Glutamatergic neuron (in vitro differentiated cells): ENCODE measurements at places on chromosomes 11 and 22.
A peak's percentile ranks its signal among the peaks of the same experiment; 100 is the strongest.

GRCh38 chr11:132047167-132047566 is 676.8 kb downstream of the NTM start:
- DNase-seq: no peak

- DNase-seq: peak; percentile 53
Observed at GRCh38 chr11:131370090-131370751, at the start of gene NTM. NTM (plus strand) TSS chr11:131370615.

DNA sequence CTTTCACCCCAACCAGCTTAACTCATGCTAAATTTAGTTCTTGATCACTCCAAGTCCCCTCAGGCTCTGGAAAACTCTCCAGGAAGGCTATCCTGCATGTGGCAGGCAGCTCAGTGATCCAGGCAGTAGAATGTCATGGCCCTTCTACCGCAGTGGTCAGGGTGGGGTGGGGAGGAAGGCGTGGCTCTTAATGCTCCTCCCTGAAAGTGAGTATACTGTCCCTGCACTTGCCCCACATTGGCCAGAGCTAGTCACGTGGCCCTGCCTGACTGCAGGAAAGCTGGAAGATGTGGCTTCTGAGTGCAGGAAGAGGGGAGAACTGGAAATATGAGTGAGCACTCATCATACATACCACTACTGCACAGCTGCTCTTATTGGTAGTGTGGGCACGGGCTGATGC is 102.1 kb downstream of the GRAMD1B start:
- DNase-seq: no peak

DNA sequence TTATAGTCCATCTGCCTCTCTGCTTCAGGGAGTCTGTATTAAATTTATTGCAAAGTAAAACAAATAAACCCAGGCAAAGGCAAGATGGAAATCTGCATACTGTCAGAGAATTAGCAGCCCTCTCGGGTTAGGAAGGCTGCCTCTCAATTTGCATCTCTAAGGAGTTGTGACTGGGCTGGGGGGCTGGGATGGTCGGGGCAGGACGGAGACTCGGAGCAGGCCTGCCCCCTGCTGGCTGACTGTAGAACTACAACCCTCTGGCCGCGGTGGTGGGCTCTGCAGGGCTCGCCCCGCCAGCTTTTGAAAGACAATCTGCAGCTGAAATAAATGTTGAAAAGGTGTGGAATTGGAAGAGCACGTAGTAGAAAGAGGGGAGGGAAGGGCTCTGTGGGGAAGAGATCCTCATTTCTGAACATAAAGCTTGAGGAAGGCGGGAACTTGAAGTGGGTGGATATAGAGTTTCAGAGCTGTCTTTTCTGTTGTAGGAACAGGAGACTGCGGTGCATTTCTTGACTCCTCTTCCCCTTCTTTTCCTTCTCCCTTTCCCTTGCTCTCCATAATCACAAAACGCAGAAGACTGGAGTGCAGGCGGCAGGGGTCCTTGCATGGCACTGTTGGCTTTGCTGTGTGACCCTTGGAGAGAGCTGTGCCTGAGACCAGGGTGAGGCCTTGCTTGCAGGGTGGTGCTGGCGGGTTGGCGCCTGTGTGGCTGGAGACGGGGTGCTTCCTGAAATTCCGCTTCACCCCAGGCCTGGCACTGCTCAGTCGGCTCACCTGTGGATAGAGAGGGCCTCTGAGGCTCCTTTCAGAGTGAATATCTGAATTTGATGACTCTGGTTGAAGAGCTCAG is 22.6 kb upstream of the PKNOX2 start:
- peak; percentile 85 for DNase-seq

GRCh38 chr11:11510939-11511338 is 110.9 kb downstream of the GALNT18 start:
- peak; percentile 44 for DNase-seq

DNA sequence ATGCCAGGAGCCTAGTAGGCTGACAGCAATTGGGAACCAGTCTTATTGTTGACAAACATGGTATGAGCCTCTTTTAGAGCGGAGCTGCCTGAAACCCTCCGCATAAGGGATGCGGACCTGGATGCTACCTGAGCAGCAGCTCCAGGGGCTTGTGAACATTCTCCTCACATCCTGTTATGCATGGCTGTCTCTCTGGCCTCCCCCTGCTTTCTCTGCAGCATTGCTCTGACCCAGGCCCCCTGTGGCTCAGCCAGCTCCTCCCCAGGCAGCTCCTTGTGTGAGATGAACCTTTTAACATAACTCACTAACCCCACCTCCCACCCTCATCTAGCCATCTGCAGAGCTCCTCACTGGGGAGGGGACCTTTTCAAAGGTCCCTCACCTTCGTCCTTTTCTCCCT is 6.0 kb downstream of the BMAL1 start:
- no peak for DNase-seq

DNA sequence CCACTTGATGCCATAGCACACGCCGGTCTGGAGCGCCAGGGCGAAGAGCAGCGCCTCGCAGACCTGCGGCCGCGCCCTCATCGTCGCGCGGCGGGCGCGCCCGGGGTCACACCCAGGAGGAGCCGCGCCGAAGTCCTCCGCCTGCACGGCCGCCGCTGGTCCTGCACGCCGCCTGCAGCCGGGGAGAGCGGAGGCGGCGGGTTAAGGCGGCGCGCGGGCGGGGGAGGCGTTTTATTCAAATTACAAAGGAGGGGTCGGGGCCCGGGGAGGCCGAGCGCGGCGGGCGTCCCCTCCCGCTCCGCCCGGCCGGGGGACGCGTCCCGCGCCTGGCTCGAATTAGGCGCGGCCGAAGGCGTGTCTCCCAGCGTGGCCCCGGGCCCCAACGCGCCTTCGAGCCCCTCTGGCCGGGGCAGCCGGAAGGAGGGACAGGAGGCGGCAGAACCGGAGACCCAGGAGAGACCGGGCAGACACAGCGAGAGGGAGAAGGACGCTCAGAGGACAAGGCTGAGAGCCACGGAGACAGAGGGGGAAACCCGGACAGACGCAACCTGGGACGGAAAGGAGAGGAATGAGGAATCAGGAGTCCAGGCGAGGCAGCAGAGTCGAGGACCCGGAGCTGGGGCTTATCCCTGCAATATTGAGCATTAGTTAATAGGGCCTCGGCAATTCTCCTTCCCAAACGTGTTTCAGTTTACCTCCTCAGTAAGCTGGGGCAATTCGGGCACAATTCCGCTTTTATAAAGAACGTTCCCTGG is at the start of gene WNT11:
Gene WNT11 (minus strand): TSS at position 176 of the 755 bp plus-strand sequence. CDS start 95 bp downstream, at position 81.
- DNase-seq: peak; percentile 73

GRCh38 chr22:38327805-38328204 is 10.6 kb upstream of the CSNK1E start:
- no peak for DNase-seq

DNA sequence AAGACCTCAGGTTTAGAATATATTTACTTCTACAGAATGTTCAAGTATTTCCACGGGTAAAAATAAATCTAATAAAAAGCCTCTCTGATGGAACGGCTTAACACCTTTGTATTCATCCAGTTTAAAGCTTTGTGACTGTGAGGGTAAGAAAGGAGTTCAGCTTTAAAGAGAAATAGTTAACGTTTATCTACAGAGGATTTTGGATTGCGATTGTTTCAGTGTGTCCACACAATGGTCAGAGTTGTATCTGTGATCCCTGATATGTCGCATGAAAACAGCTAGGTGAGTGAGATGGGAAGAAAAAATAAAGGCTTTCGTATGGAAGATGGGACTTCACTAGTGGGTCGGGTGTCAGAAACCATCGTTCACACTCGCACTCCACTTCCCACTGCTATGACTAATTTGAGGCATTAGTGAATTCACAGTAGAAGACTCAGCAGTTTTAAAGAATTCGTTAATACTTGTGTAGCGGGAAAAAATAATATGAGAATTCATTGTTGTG is 1.6 kb downstream of the APLP2 start:
- DNase-seq: no peak

DNA sequence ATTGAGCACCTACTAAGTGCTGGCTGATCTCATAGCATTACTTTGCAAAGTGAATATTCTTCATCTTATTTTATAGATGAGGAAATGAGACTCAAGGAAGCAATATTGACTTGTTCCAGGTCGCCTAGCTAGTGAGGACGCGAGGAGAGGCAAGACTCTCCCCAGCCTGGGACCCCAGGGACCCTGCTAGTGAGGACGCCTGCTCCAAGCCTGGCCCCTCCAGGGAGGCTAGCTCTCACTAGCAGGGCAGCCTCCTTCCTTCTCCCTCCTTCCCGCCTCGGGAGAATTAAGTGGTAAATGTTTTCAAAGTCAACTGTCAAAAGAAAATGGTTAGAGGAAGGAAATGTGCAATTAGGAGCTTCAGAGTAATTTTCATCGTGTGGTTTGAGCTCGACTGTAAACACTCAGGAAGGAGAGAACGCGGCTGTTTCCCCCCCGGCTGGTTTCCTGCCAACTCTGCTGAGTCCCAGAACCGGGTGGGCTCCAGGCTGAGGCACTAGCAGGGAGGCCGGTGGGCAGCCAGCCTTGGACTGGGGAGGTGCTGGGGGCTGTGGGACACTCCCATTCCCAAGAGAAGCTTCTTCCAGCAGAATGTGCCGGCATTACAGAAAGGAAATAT is 17.9 kb downstream of the MYEOV start:
- DNase-seq: no peak

DNA sequence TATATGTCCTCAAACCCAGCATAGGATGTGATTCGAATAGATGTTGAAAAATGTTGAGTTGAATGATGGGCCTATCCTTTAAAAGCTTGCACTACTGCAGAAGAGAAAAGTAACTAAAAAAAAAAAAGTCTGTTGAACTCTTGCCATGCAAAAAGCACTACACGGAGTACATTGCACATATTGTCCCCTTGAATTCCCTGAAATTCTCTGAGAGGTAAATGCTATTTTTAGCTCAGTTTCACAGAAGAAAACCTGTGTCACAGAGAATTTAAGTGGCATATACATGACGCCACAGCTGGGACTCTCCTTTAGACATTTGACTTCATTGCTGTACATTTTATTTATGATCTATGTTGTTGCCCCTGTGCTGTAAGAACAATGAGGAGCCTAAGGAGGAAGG is 583.8 kb downstream of the SOX6 start:
- no peak for DNase-seq

- DNase-seq: no peak
Observed at GRCh38 chr22:33012833-33013450, 45.2 kb downstream of the SYN3 start.

DNA sequence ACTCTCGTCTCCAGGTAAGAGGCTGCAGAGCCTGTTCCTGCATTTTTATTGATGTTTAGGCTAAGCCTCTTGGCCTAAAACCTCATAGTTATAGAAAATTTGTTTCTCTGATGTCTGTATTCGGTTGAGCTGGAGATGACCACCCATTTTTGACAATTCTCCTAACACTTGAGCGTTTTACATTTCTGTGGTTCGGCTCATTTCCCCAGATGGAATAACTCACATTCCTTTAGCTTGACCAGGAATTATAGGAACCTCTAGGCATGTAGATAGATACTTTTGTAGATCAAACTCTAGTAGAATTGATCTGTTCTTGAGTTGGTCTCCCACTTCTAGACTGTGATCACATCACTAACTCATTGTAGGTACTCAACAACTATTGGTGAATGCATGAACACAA is 172.6 kb upstream of the CADM1 start:
- DNase-seq: no peak

GRCh38 chr11:123143476-123143875 is 51.6 kb downstream of the CLMP start:
- no peak for DNase-seq

DNA sequence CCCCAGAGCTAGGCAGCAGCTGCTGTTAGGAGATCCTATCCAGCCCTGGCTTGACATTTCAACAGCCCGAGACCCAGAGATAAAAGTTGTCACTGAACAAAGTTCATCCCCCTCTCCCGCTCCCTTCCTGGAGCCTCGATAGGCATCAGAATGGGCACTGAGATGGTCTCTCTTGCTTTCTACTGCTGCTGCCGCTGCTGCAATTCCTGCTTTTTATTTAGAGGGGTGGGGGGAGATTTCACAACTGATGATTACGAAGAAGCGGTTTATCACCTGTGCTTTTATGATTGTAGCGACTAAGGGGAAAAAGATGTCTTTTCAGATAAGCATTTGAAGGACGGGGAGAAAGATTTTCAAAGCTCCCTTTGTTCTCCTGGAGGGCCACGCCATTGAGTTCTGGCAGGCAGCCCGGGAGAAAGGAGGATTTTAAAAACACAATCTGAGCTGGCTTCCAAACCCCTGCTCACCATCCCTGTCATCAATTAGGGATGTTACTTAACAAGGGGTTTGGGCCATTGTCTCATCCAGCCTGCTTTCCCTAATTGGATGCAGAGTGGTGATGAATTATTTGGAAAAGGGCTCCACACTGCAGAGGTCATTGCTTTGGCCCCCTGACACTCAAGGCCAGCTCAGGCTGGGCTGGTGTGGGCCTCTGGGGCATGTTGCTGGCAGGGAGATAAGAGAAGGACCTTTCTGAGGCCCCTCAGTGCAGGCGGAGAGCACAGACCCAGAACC is 344.7 kb downstream of the BUD13 start:
- no peak for DNase-seq

DNA sequence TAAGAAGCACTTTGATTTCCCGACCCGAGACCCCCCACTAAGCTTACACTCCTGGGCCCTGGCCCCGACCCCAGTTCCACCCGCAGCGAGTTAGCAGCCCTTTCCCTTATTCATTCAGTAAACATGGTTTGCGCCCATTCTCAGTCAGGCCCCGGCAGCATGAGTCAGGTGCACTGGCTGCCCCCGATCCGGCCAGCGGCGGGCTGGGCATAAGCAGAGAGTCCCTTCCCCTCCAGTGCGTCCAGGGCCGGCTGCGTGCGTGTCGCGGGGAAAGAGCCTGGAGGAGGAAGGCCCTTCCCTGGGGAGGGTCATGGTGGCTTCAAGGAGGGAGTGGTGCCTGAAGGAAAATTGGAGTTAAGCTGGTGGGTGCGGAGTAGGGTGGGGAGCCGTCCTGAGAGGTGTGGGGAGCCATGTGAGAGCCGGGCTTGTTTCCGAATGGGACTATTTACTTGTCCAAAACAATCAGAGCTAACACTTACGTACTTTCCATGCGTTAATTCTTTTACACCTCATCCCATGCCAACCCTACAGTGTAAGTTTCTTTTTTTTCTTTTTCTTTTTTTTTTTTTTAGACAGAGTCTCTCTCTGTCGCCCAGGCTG is 657 bp downstream of the IGHMBP2 start:
- peak; percentile 52 for DNase-seq

DNA sequence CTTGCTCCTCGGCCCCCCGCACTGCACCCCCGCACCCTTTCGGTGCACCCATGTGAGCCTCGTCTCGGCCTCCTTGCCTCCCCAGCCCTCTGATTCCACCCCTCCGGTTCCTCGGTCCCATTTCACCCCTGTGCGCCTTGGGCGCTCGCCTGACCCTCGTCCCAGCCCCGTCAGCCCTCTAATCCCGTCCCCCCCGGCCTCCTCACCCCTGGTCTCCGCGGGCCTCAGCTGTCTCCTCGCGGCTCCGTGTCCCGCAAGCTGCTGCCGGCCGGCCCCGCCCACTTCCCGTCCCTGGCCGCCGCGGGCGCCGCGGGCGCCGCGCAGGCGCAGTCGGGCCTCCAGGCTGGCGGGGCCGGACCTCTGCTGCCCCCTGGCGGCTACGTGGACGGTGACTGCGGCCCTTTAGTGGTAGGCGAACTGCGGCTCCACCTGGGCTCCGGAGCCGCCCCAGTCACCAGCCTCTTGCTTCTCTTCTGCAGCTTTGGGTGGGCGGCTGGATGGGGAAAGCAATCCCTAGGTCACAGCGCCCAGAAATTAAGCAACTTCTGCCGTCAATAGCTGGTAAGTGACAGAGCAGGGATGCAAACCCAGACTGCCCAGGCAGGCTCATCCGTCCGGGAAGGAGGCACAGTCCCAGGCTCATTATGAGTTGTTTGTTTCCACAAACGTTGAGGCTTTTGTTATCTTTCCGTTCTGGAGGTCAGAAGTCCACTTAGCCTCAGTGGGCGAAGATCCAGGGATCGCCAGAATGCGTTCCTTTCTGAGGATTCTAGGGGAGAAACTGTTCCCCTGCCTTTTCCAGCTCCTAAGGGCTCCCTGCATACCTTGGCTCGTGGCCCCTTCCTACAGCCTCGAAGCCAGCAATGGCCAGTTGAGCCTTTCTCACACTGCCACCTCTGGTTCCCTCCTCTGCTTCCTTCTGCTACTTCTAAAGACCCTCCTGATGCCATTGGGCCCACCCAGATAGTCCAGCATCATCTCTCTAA is at the start of gene PPM1F:
Gene PPM1F (minus strand): TSS at position 263 of the 986 bp plus-strand sequence. CDS start 6,800 bp downstream, outside the sequence.
- DNase-seq: peak; percentile 92
